ENCODE measurements at places on chromosomes 3 and 15. TPM values are rescaled to one million over a fixed set of nuclear protein-coding genes. Genes with fewer than 3 reads are reported as not detected.

The SUSD5 gene
- total RNA-seq: 2.9 TPM

The RPUSD3 gene
- total RNA-seq: 25.8 TPM

The GABRB3 gene
- total RNA-seq: 2.2 TPM

The EHHADH gene
- total RNA-seq: 11.7 TPM

The KLF15 gene
- 3.2 TPM for total RNA-seq

The CHL1 gene
- 0.63 TPM for total RNA-seq

The TLR9 gene
- total RNA-seq: not detected

The ATP8B4 gene
- total RNA-seq: 0.99 TPM

The SEMA3B gene
- total RNA-seq: 9.7 TPM

The PLSCR2 gene
- not detected for total RNA-seq

The BCL2A1 gene
- total RNA-seq: not detected

The NPAP1 gene
- total RNA-seq: 0.16 TPM

The XRN1 gene
- 46.9 TPM for total RNA-seq

The ZXDC gene
- total RNA-seq: 9.2 TPM

The EIF4G1 gene
- total RNA-seq: 292 TPM

The SLC51B gene
- not detected for total RNA-seq

The CCK gene
- not detected for total RNA-seq

The DGKG gene
- total RNA-seq: 0.27 TPM
